ENCODE measurements at places on chromosomes 1 and 21.
A peak's percentile ranks its signal among the peaks of the same experiment; 100 is the strongest.

DNA sequence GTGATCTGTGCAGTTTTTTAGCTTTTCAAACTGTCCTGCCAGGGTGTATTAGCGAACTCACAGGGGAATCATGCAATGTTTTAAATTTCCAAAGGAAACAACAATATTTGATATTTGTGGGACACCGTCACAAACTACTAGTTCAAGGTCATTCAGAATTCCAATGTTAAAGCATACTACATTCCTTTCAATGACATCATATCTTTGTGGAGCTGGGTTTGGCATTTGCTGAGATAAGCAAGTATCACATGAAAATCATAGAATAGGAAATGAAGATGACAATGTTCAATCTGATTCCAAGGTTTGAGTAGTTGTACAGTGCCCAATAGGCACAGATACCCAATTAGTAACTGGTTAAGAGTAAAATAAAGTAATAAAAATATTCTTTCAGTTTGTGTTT lies 35.6 kb downstream of the NUF2 start:
- DNase-seq = no peak

DNA sequence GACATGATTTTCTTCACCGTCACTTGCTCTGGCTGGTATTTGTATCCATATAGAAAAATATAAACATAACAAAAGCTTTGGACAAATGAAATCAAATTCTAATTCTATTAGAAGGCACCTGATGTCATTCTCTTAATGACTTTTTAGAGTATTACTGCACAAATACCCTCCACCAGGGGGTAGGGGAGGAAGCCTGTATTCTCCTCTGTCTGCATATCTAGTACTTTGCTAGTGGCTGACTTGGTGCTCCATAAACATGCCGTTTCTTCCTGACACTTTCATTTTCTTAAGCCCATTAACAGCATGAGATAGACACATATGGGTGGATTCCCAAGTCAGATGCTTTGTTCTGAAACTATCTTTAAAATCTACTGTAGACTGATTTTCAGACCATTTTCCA lies 20.6 kb upstream of the KCNJ15 start:
- no peak for DNase-seq

DNA sequence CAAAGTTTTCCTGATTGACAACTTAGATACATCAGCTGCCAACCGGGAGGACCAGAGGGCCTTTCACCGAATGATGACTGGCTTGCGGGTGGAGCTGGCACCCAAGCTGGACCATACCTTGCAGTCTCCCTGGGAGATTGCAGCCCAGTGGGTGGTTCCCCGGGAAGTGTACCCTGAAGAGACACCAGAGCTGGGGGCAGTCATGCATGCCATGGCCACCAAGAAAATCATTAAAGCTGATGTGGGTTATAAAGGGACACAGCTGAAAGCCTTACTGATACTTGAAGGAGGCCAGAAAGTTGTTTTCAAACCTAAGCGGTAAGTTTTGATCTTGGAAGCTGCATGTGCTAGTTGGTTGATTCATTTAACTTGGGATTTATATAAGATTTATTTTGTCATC lies 18.2 kb downstream of the FAM20B start:
- DNase-seq = no peak

DNA sequence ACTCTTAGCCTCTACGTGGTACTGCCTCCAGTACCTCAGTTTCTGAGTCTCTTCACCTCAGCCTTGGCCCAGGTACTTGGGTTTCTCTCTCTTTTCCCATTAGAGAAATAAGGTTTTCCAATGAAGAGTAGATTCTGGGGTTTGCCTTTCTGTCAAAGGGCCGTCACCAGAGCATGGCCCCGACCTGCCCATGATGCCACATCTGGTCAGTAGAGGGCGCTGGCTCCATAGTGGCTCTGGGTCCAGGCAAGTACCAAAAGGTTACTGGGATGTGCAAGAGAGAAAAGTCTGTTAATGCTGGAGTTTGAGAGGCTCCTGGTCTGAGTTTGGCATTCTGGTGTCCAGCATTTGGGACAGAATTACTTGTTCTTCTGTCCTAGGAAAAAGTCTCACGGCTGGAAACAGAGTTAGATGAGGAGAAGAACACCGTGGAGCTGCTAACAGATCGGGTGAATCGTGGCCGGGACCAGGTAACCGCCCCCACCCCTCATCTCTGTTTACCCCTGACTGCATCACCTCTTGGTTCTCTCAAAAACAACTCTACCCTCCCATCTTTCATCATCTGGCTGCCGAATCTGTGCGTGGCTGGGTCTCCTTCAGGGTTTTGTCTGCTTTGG lies 5.3 kb upstream of the TUFT1 start:
- no peak for DNase-seq

DNA sequence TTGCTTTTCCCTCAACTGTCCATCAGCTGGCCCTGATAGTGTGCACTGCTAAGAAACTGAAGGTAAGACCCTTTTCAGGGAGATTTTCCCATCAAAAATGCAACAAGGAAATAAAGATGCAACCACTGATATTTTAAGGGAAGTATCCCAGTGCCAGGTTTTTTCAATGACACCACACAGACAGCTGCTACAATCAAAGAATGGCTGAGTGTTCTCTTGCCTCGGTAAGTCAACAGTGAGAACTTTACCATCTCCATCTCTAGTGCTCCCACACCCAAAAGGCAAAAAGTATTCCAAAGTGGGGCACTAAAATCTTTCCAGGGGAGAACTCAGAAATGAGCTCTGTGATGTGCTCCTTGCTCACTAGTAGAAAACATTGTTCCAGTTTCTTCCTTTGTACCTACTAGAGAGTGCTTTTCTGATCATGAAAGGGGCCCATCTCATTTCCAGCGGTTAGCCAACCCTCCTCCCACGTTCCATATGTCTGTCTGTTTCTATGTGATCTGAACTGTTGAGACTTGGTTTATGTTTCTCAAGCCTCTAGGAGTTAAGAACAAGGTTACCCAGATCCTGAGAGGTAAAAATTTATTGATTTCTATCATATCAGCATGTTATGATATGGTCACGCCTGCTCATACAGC lies 67.6 kb upstream of the NEK2 start:
- no peak for DNase-seq

DNA sequence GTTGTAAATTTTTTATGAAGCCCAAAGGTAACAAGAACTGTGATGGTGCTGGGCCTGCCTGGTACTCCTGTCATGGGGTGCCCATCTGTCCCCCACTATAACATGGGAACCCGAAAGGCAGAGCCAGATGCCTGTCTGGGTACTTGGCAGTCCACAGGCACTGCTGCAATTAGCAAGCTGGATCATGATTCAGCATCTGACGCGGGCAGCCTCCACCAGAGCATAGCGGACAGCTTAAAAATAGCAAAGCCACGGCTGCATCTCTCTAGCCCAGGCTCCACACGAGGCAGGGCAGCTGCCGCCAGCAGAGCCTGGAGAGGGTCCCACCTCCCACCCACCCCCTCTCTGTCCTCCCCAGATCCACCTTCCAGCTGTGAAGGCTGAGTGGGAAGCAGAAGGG lies 22.9 kb downstream of the SUSD4 start:
- no peak for DNase-seq

DNA sequence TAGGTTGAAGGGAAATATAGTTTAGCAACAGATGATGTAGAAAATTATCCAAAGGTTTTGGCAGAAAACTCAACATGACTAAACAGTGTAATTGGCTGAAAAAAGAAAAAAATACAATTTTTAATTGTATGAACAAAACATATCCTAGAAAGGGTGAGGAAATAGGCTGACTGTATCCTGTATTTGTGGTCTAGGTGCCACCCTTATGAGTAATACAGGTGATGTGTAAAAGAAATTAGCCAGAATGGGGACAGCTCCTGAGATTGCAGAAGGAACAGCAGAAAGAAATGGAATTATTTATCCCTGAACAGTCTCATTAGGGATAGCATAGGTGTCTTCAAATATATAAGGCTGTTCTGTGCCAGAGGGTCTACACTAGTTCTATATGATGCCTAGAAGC lies 24.6 kb downstream of the DNASE2B start:
- no peak for DNase-seq

- no peak for DNase-seq
Observed at GRCh38 chr1:42335809-42336518, 929 bp upstream of the FOXJ3 start.

- DNase-seq = peak; percentile 26
Observed at GRCh38 chr1:1402072-1402900, 3.2 kb upstream of the CCNL2 start.

DNA sequence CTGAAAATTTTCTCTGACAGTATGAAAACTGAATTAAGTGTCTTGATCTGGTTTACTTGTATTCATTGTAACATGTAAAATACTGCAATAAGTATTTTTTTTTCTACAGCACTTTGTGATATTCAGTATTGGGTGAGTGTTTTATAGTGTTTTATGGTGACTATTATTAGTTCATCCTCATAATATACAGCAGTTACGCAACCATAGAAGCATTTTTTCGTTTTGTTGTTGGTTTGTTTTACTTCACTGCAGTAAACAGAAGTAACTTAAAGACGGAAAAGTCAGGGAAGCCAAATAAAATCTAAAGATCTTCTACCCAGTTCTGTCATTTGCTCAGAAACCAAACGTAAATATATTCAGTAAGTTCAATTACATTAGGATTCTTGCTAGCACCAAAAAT lies 250.0 kb downstream of the TPR start:
- no peak for DNase-seq

DNA sequence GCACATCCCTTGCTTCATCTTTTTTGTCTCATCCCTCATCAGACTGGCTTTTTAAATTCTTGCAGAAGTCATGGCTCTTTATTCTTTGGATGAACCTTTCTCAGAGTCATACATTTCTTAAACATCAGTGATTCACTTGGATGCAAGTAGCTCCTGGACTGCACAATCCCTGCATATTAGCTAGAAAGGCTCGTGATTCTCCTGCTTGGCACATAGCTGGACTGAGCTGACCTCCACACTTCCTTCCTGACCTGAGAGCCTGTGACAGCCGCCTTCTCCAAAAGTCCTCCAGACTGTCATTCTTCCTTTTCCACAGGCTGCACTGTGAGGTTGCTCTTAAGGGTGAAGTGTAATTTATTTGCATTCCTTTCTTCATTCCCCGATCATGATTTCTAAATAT lies 109.4 kb downstream of the RGL1 start:
- DNase-seq = no peak

GRCh38 chr1:46635205-46635604 lies 18.6 kb upstream of the MOB3C start:
- DNase-seq = no peak

DNA sequence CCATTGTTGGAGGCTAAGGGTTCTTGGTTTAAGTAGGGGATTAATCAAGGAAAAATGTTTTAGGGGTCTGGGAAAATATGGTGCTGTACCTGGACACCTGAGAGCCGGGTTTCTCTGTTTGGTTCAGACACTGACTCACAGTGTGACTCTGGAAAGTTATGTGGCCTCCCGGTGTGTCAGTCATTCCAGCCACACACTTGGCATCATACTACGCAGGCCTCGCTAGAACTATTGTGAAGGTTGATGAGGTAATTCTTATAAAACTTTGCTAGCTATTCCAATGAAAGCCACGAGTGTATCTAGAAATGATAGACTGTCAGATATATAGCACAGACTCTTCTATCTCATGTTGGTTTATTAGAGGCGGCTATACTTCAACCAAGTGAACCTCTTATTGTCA lies 4.8 kb upstream of the CAMSAP2 start:
- no peak for DNase-seq

DNA sequence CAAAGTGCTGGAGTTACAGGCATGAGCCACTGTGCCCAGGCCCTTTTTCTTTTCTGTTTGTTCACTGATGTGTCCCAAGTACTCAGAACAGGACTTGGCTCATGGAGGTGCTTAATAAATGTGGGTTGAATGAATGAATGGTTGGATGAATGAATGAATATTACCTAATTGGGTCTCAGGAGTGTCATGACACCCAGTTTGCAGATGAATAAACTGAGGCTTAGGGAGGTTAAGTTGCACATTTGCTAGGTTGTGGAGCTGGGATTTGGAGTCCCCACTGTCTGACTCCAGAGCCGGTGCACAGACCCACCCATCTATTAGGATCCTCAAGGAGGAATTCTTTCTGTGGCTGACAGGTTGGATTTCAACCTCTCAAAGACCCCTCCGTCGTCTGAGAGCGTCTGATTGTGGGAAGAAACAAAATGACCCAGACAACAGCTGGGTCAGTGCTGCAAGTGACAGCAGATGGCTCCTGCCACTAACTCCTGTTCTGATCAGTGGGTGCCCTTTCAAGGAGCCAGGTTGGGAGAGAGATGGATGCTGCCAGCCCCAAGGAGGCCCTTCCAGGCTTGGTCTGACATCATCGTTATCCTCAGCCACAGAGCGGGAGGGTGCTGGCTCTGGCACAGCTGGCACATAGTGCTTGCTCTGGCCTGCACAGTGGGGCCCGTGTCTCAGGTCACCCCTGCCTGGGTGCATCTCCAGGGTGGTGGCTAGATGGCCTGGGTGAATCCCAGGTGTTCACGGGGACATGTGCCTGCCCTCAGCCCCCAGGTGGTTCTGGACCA lies 24.2 kb downstream of the ARHGEF10L start:
- DNase-seq = no peak

GRCh38 chr21:32918478-32919120 lies 107.1 kb upstream of the OLIG2 start:
- DNase-seq = no peak

GRCh38 chr1:201827321-201828216 lies 1.4 kb upstream of the IPO9 start:
- no peak for DNase-seq

DNA sequence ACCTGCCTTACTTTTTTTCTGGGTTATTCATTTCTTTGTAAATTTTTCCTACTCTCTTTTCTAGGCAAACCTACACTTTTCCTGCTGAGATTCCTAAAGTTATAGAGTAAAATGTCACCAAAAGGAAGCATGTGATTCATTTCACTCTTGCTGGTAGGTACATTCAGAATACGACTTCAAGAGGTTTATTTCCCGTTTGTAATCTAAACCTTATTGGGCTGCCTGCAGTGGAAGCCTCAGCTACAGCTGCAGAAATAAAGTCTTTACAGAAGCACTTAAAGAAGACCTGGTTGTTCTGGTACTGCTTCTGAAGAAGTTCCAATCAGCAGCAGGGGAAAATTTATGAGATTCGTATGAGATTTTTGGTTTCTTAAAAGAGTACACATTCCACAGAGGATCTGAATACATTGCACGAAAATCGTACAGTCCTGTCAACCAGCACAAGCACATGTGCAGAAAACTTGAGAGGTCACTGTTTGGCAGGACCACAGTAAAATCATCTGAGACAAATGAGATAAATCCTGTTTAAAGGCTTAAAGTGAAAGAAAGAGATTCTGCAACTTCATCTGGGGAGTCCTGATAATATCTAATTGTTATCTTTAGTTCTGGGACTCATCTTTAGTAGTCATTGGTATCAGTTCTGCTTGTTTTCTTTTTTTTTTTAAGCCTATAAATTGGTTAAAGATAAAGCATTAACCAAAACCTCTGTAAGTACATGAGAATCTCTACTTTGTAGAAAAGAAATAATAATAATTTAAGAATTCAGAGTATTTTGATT lies 109.9 kb upstream of the ADGRL2 start:
- no peak for DNase-seq

GRCh38 chr1:89815611-89816010 lies 5.2 kb upstream of the LRRC8D start:
- DNase-seq = no peak

- DNase-seq = no peak
Observed at GRCh38 chr1:42419126-42419821, 36.5 kb downstream of the ZMYND12 start.

GRCh38 chr21:46613391-46613790 lies 8.5 kb upstream of the S100B start:
- no peak for DNase-seq

Measured in AG04450 (cell line).